Heart left ventricle (tissue), 16 donors: ENCODE measurements at places on chromosomes 2 and 18.

GRCh38 chr2:71846669-71847291 is 300.9 kb downstream of the CYP26B1 start:
- no peak for DNase-seq

DNA sequence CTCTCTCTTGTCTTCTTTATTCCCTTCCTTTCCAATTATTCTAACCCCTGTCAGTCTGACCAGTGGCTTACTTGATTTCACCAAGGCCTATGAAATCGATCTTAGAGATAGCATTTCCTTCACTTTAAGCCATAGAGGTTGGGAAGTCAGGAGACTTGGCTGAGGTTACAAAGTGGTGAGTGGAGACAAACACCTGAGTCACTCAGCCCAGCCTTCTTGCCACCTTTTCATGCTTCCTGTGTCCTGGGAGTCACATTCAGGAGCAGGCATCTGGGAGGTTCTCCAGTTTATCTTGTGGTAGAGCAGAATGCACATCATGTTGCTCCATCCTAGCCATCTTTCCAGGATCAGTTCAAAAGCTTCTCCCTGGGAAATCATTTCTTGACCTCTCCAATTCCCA is 59.1 kb downstream of the VSNL1 start:
- no peak for DNase-seq

GRCh38 chr18:5142859-5143258 is 54.2 kb downstream of the AKAIN1 start:
- DNase-seq, result no peak

DNA sequence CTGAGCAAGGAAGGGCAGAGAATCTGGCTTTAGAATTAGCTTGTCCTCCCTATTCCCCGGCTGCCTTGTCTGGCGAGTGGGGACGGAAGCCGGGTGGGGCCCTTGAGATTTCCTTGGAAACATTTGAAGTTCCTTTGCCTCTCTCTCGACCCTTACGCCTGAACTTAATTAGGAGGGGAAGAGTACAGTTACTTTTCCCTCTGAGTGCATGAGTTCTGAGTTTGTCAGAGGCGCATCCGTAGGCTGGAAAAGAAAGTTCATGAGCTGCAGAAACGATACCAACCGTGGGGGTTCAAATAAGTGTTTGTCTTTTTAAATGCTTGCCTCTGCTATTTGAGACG is 468 bp downstream of the PIKFYVE start:
- DNase-seq, result no peak

- DNase-seq, result no peak
Measured at GRCh38 chr2:239523954-239524330, 123.1 kb upstream of the HDAC4 start.

GRCh38 chr2:54859416-54859815 is 136.0 kb downstream of the EML6 start:
- no peak for DNase-seq

DNA sequence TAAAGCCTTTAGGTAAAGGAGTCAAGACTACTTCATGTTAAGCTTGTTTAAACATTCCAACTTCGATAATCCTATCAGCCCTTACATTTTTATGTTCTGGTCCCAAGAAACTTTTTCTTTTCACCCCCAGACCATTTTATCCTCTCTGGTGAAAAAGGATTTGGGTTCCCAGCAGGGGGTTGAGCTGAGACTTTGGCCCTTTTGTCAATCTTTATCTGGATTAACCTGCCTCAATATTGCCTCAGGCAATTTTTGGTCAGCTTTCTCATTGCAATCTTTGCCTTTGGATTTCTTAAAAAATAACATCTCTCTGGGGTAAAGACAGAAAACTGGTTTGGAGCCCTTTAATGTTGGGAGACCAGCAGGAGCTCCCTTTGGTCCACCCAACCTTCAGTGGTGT is 33.9 kb upstream of the CSRNP3 start:
- DNase-seq, result no peak

DNA sequence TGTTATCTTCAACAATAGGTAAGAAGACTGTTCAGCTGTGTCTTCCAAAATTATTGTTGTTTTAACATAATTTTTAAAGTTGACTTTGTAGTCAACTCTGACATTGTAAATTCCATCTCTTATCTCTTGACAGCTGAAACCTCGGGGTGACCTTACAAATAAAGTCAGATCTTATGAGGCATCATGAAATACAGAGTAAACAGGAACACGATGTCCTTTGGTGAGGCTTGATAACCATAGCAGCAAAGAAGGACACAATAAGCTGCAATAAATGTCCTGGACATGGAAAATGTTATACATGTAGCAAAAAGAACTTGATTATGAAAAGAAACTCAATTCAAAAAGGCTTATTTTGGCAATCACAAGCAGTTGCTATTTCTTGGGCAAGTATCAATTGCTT is 618.9 kb upstream of the SLC39A10 start:
- DNase-seq, result no peak

DNA sequence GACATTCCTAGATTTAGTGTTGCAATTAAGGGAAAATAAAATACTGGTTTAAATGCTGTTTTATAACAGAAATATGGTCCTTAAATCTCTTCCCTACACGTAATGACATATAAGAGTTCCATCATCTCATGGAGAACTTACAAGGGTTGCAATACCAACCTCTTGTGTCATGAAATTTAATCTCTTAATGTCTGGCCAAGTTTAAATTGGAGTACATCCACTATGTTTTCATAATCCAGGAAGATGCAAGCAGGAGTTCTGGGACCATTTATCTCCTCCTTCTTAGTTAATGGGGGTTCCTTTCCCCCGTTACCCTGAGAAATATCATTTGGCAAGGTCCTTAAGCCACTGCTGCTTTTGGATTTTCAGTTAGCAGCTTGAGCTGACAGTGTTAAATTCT is 126.0 kb upstream of the ACVR2A start:
- no peak for DNase-seq

DNA sequence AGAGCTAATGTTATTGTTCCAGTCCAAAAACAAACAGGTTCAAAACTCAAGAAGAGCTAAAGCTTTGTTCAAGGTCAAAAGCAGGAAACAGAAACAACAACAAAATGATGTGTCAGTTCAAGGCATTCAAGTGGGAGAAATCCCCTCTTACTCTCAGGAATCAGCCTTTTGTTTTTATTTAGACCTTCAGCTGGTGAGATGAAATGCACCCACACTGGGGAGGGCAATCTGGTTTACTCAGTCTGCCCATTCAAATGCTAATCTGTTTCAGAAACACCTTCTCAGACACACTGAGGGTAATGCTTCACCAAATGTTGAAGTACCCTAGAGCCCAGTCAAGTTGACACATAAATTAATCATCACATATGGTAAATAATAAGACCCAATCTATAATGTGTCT is 150.6 kb downstream of the TMX3 start:
- DNase-seq, result no peak

GRCh38 chr2:32064021-32064601 is 755 bp downstream of the SPAST start:
- DNase-seq, result no peak

DNA sequence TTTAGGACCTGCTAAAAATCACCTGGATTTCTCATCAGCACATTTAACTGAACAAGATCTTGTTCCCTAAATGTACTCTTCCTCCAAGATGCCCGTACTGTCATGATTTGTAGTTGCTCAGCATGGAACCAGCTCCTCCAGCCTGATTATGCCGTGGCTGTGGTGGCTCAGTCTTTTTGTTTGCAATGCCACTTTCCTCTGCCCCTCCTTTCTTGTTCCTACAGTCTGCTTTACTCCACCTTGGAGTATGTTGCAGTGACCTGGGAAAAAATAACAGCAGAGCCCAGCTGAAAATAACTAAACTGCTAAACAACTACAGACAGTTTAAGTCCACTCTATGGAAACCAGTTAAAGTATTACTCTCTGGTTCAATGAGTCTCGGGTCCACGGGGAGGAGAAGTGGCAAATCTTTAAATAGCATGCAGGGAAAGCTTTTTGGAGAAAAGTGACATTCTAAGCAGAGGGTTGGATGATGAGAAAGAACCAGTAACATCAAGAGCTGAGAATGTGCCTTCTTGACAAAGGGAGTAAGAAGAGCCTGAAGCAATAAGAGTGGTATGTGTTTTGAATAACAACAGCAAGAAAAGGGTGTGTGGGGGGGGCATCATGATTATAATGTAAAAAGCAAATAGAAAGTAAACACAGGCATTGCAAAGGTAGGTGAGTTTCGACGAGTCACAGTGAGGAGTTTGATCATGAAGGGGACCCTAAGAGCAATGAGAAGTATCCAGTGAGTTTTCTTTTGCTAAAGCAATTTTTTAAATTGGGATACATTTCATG is 225.7 kb downstream of the TMX3 start:
- DNase-seq, result no peak

DNA sequence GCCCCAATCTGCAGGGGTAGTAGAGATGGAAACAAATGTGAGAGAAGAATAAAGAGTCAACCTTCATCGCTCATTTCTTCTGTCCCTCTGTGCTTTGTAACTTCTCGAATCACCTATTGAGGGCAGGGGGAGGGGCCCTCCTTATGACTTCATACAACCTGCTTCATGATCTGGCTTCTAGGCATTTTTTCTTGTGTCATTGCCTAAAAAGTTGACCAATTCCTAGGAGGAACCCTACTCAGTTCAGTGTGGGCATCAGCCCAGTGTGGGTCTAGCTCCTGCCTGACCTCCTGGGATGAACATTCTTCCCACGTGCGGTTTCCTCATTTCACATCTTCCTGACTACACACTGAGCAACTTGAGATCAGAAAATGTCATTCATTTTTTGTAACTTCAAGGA is 46.3 kb upstream of the CREB1 start:
- no peak for DNase-seq

GRCh38 chr2:168560817-168561499 is 104.9 kb downstream of the CERS6 start:
- DNase-seq, result no peak

- DNase-seq, result no peak
Measured at GRCh38 chr2:102449370-102449974, 23.6 kb upstream of the SLC9A4 start.

GRCh38 chr2:233117811-233118647 is 57.9 kb downstream of the INPP5D start:
- no peak for DNase-seq

DNA sequence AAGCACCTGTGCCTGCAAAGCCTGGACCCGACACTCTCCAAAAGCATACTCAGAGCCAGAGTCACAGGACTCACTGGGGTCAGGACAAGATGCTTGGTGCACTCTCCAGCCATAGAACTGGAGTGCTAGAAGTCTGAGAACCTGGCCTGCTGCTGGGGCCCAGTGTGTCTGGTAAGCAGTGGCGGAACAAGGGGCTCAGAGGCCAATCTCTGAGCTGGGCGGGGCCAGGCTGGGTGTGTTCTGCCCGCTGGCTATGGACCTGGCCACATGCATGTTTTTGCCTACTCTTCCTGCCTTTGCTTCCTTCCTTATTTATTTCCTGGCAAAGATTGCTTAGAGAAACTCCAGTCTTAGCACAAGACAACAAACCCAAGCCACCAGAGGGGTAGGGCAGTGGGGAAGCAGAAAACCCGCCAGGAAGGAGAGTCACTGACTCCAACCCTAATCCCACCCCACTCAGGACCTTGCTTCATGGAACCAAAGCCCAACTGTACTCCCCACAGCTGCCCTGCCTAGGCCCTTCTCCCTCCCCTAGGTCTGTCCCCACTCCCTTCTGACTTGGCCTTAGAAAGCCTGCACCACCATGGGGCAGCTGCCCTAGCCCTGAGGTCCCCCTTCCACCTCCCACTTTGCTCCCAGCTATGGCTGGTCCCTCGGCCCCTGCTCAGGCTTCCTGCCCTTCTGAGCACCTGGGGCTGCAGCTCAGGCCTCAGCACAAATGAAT is 315.5 kb downstream of the CELF4 start:
- DNase-seq, result no peak

GRCh38 chr2:195590861-195591205 is 66.2 kb upstream of the SLC39A10 start:
- DNase-seq, result no peak

DNA sequence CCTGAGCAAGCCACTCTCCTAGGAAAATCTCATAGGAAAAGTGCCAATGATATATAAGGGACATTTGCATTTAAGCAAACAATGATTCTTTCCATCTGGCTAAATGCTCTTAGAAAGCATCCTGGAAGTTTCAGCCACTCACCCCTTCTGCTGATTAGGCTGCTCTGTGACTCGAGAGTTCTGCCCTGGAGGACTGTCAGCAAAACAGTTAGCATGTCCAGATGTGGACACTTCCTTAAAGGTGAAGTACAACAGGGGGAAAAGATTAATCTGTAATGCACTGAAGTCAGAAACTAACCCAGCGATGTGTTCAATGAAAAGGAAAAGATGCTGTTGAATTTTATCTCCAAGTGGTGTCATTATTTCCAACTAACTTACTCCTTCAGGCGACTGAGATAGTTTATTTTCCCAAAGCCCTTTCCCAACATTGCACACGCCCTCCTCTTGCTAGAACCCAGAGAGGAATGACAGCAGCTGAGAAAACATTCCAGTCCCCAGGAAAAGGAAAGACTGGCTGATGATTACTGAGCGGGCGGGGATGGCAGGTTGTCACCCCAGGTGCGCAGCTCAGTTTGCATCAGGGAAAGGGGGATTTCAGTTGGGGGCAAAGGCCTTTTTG is 214.0 kb downstream of the SS18 start:
- DNase-seq, result no peak

- no peak for DNase-seq
Measured at GRCh38 chr18:12288403-12288755, 19.7 kb upstream of the TUBB6 start.

GRCh38 chr2:237542001-237542704 is 24.2 kb upstream of the PRLH start:
- DNase-seq, result no peak

DNA sequence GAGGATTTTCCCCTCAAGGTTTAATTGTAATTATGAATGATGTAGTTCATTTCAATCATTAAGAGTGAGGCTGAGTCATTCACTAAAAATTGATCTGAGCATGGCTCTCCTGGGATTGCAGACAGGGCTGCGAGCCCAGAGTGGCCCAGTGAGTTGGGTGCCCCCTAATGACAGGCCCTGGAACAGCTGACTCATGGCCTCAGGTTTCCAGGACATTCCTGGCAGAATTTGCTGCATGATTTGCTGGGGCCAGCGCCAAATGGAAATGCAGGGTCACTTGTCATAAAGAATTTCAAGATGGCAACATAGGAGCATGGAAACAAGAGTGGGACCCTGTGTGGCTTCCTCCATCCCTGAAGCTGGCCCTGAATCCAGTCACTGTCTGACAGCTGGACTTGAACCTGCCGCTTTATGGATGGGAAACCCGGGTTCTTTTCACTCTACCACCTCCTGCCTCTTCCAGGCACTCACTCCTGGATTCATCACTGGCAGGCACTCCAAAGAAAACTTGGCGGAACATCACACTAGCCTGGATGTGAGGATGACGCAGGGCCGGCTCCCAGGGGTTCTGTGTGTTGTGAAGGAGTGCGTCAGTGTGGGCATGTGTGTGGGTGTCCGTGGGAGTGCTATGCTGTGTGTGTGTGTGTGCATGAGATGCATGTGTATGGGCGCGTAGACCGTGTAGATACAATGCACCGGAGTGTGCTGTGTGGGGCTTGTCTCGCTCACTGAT is 15.2 kb downstream of the OTOF start:
- DNase-seq, result no peak

GRCh38 chr2:128450211-128451024 is 131.8 kb upstream of the HS6ST1 start:
- DNase-seq, result peak; percentile 7

GRCh38 chr2:231326404-231326803 is 69.1 kb upstream of the B3GNT7 start:
- DNase-seq, result no peak

- DNase-seq, result no peak
Measured at GRCh38 chr2:114007436-114007835, 117.5 kb downstream of the ACTR3 start.
